ENCODE measurements at places on chromosomes 13 and 19.

GRCh38 chr19:3575949-3576673 lies 3.4 kb downstream of the HMG20B start:
- DNase-seq = no peak

DNA sequence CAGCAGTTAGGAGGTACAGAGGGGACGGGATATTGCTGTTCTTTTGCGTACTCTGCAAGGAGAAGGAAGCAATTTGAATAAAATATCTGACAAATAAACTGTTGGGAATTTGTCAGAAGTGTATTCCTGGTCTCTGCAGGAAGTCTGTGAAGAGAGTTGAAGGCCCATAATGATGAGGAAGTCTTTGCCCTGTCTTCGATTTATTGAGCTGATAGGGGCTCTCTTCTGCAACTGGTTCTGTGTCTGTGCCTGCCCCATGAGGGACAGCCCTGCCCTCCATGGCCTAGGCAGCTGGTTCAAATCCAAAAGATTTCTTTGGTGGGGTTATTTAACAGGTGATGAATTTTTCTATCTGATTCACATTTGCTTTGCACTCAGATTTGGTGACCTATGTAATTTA lies 339.7 kb upstream of the EDNRB start:
- DNase-seq = no peak

DNA sequence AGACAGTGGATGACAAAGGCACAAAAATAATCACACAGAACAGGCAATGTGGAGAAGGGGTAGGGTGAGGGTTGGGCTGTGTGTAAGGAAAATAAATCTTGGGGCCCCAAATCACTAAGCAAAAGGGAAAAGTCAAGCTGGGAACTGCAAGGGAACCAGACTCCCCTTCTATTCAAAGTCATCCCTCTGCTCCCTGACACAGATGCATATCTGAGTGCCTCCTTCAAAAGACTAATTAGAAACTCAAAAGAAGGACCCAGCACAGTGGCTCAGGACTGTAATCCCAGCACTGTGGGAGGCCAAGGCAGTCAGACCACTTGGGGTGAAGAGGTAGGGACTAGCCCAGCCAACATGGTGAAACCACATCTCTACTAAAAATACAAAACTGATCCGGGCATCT lies 18.3 kb downstream of the ZNF611 start:
- DNase-seq = no peak

GRCh38 chr19:17944301-17944700 lies 11.5 kb downstream of the CCDC124 start:
- DNase-seq = peak; percentile 37

- no peak for DNase-seq
Observed at GRCh38 chr19:2724148-2724557, 3.0 kb upstream of the DIRAS1 start.

DNA sequence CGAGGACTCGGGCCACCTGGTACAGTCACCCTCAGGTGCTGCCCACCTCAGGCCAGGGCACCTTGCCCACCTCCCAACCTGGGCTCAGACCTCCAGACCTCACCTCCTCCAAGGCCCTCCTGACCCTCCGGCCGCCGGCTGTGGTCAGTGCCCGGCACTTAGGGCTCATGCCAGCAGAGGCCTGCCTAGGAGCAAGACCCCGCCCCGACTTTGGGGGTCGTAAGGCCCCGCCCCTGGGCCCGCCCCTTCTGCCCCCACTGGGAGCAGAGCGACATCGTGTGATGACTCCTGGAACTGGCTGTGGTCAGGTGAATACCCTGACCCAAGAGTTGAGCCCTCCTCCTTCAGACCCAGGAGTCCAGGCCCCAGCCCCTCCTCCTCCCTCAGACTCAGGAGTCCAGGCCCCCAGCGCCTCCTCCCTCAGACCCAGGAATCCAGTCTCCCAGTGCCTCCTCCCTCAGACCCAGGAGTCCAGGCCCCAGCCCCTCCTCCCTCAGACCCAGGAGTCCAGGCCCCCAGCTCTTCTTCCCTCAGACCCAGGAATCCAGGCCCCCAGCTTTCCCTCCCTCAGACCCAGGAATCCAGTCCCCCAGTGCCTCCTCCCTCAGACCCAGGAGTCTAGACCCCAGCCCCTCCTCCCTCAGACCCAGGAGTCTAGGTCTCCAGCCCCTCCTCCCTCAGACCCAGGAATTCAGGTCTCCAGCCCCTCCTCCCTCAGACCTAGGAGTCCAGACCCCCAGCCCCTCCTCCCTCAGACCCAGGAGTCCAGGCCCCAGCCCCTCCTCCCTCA lies at the start of gene SBK2:
TSS of gene SBK2 (minus strand) at position 183 of the 790 bp plus-strand sequence. CDS start 839 bp downstream, outside the sequence.
- DNase-seq = no peak

DNA sequence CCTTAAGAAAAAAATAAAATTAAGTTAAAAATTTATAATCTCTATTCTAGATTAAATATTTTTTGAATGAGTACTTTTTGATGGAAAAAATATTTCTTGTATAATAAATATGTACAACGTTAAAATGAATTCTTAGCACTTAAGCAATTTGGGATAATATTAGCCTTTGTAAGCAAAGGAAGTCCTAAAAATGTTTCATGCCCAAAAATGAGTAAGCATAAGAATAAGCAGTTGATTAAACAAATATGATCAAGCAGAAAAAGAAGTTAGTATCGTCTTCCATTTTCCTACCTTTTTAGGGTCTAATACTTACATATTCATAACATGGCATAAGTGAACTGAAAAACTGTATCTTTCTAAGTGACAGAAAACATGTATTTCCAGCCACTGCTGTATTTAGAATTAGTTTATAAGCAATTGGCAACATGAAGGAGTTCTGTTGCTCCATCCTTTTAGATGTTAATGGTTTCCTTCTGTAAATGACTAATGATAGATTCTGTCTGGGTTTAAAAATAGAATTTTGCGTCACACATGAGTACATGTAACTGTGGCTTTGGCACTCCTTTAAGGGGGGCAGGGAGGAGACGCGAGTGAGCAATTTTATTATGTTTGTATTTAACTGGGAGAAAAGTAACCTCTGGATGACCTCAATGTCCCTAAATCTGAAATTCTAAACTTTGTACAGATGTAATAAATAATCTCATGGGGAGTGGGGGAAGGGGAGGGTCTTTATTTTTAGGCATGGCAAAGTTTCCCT lies 237.4 kb downstream of the RGCC start:
- peak; percentile 93 for DNase-seq

- no peak for DNase-seq
Observed at GRCh38 chr13:78601124-78601873, 2.1 kb downstream of the POU4F1 start.

DNA sequence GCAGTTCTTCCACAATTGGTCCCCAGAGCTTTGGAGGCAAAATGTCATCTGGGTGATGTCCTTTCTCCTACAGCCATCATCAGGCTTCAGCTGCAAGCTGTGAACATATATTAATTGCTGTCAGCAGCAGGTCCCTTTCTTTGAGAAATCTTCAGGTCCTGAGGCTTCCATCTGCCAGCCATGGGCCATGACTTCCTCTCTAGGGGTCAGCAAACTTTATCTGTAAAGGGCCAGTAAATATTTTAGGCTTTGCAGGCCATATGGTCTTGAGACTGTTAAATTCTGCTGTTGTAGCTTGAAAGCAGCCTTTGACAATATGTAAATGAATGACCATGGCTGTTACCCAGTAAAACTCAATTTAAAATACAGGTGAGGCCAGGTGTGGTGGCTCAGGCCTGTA lies 27.1 kb downstream of the SERP2 start:
- DNase-seq = no peak

- DNase-seq = no peak
Observed at GRCh38 chr19:53809518-53810186, 14.5 kb downstream of the NLRP12 start.

DNA sequence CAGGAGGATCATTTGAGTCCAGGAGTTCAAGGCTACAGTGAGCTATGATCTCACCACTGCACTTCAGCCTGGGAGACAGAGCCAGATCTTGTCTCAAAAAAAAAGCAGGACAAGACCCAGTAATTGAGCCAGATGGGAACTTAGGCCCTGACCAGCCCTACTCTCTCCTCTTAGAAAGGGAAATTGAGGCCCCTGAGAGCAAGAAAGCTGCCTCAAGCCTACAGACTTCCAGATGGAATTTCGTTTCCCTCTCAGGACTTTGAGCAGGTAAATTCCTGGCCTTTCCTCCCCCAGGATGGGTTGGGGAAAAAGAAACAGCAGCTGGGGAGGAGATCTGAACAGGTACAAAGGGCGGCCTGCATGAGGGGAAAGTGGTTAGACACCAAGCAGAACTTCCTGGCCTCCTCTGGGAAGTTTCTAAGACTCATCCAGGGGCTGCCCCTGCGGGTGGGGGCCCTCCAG lies 3.6 kb upstream of the BCL3 start:
- DNase-seq = no peak

DNA sequence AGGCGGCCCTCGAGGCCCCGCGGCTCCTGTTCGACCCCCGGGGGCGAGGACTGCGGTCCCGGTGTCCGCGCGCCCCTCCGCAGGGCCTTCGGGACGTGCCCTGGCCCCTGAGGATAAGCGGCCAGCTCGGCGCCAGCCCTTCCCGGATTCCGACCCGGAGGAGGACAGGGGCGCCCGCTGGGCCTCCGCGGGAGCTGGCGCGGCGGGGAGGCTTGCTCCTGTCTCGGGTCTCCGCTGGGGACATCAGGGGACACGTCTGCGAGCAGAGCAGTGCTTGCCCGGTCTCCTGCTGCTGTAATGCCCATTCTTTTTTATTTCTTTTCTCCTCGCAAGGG lies 829 bp downstream of the B3GLCT start:
- DNase-seq = no peak

- DNase-seq = peak; percentile 97
Observed at GRCh38 chr13:79483086-79483706, 2.2 kb downstream of the NDFIP2 start.

DNA sequence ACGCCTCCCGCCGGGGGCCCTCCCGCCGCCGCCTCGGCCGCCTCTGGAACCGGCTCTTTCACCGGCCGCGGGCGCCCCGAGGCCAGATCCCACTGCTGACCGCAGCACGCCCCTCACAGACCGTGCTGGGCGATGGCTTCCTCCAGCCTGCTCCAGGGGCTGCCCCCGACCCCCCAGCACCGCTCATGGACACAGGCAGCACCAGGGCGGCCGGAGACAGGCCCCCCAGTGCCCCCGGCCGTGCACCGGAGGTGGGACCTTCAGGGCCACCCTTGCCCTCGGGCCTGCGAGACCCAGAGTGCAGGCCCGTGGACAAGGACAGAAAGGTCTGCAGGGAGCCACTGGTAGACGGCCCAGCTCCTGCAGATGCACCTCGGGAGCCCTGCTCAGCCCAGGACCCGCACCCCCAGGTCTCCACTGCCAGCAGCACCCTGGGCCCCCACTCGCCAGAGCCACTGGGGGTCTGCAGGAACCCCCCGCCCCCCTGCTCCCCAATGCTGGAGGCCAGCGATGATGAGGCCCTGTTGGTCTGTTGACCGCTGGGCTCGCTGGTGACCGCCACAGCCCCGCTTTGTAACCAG lies 13.0 kb downstream of the LRP3 start:
- no peak for DNase-seq

GRCh38 chr19:46809534-46810272 lies 21.3 kb upstream of the SLC1A5 start:
- DNase-seq = no peak

GRCh38 chr13:46543287-46543686 lies 9.7 kb upstream of the LRCH1 start:
- no peak for DNase-seq

DNA sequence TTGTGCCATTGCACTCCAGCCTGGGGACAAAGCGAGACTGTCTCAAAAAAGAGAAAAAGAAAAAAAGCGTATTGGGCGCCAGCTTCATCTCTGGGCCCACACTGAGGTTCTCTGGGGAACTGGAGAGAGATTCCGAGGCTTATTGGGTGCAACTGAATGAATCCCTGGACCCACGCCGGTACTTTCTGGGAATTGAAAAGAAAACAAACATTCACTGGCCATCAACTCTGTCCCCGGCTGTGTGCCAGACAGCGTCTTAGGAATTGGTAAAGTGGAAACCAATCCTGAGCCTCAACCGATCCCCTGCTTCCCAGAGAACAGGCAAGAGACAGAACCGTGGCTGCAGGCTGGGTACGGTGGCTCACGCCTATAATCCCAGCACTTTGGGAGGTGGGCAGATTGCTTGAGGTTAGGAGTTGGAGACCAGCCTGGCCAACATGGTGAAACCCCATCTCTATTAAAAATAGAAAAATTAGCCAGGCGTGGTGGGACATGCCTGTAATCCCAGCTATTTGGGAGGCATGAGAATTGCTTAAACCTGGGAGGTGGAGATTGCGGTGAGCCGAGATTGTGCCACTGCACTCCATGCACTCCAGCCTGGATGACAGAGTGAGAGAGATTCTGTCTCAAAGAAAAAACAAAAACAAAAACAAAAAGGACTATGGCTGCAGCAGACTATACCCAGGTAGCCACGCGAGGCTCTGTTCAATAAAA lies 8.6 kb downstream of the ANO8 start:
- no peak for DNase-seq

- DNase-seq = no peak
Observed at GRCh38 chr19:43525836-43526771, 897 bp downstream of the ETHE1 start.

GRCh38 chr13:39765801-39766463 lies 110.5 kb downstream of the COG6 start:
- no peak for DNase-seq

- DNase-seq = no peak
Observed at GRCh38 chr13:103187721-103188156, 121.5 kb upstream of the SLC10A2 start.

DNA sequence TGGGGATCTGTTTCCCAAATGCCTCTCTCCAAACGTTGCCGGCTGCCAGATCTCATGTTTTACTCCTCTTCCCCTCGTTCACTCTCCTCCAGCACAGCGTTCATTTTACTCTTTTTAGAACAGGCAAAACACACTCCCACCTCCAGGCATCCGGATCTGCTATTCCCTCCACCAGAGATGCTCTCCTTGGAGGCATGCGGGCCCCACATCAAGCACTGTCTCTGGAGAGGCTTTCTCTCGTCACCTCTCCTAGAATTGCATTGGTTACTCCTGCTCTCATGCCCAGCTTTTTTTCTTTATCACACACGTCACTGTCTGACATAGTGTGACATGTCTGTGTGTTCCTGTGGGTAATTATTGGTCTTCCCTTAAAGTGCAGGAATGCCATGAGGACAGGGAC lies 20.1 kb upstream of the MYADM start:
- no peak for DNase-seq

- DNase-seq = no peak
Observed at GRCh38 chr19:47373246-47374240, 24.4 kb downstream of the DHX34 start.
